Stromal cell of bone marrow (primary cell): ENCODE measurements at places on chromosomes 2 and 18.

- DNase-seq: no peak
Measured at GRCh38 chr2:98911376-98912154, 24.5 kb downstream of the CRACDL start.

DNA sequence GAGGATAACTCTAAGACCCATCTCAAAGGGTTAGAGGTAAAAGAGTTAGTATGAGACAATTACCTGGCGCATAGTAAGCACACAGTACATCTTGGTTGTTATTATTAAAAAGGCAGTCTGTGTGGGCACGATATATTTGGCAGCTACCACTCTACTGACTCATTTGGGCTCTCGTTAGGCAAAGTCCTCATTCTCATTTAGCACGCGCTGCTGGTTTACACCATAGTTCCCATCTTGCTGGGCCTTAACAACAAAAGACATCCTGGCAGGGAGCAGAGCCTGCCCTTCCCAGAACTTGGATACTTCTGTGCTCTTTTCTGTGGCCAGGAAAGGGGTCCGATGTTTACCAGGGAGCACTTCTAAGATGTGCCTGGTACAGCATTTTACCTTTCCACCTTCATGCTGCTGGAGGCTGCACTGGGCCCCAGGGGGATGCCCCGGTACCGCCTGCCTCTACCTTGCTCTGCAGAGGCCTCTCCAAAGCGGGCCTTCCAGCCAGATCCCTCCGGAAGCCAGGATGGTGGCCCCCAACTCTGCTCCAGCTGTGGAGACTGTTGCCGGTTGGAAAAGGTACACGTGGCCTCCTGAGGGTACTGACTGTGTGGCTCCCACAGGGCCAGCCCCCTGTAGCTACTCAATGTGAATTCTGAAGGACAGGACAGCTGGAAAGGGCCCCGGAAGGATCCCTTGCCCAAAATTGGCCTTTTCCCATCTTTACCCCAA is 15.0 kb downstream of the GLI2 start:
- DNase-seq: no peak

DNA sequence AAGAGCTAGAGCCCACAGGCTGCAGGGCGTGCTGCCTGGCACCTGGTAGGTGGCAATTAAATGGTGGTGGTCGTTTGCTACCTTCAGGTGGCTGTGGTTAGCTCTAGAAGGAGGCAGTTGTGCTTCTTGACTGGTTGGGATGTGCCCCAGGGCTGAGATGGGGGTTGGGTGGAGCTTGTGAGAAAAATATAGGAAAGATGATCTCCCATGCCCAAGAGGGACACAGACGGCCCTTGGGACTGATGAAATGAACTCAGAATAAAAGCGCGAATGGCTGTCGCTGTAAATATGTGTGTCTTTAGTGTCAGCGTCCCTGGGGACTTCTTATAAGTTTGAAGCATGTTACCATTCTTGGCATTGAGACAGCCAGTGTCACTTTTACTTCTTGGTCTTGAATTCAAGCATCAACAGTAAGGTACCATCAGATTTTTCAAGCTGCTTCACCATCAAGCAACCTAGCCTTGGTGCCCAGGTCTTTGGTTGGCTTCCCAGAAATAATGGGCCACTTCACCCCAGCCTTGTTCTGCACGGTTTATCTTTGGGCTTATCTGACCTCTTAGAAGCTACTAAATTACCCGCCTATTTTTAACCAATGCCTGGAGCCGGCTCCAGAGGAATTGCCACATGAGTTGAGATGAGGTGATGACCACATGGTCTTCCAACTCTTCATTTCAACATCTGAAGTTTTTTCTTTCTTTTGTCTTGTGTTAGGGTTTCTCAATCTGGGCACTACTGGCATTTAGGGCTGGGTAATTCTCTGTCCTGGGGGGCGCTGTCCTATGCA is 11.9 kb downstream of the LRRFIP1 start:
- DNase-seq: no peak

GRCh38 chr2:14633061-14633460 is 544 bp downstream of the LRATD1 start:
- no peak for DNase-seq

DNA sequence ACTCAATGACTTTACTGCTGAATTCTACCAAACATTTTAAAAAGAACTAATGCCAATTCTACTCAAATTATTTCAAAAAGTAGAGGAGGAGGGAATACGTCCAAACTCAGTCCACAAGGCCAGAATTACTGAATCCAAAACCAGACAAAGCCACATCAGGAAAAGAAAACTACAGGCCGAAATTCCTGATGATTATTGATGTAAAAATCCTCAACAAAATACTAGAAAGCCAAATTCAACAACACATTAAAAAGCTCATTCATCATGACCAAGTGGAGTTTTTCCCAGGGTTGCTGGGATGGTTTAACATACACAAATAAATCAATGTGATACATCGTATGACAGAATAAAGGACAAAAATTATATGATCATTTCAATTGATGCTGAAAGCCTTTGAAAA is 103.9 kb upstream of the UBE2E3 start:
- DNase-seq: peak; percentile 61

DNA sequence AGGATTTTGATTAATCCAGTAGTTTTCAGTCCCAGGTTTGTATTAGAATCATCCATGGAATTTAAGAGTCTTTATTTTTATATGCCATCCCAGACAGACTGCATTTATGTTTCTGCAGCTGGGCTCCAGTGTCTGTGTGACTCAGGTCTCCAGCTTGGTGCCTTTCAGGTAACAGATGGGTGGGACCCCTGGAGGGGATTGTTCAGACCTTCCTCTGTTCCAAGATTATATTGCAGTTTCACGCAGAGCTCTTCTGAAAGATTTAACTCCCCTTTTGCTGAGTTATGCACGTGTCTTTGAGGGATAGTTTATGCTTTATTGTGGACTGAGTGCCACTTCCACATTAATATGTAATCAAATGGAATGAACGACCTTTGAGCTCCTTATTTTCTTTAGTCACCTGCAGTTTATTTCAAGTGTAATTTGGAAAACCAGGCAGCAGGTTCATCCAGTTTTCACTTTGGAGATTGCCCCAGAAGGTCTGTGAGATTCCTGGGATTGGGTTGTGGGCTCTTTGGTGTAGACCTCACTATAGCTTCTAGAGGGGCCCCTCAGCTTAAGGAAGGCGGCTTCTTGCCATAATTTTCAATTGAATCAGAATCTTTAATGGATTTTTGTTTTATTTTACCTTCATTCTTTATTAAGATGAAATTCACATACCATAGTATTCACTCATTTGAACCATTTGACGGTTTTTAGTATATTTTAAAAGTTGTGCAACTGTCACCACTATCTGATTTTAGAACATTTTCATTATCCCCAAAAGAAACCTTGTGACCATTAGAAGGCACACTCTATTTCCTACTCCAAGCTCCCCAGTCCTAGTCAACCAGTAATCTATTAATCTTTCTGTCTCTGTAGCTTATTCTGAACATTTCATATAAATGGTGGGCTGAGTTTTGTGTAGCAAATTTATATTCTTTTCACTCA is 135.0 kb downstream of the WDSUB1 start:
- no peak for DNase-seq
